H1 (cell line): ENCODE measurements at places on chromosomes 13 and 19.
A peak's percentile ranks its signal among the peaks of the same experiment; 100 is the strongest.

DNA sequence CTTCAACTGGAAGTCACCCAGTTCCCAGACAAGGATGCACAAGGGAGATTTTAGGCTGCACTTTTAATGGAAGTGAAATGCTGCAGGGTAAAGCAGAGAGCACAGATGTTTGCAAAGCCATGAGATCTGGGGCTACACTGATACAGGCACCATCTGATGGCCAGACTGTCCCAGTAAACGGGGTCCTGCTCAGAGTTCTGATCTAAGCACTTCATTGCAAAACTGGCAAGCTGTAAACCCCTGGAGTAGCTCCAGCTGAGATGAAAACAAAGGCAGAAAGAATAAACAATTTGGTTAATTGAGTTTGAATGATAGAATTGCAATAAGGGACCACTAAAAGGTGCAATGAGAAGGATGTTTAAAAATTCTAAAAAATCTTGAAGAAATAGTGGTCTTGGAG is 197.1 kb downstream of the OXGR1 start:
- DNase-seq = no peak

DNA sequence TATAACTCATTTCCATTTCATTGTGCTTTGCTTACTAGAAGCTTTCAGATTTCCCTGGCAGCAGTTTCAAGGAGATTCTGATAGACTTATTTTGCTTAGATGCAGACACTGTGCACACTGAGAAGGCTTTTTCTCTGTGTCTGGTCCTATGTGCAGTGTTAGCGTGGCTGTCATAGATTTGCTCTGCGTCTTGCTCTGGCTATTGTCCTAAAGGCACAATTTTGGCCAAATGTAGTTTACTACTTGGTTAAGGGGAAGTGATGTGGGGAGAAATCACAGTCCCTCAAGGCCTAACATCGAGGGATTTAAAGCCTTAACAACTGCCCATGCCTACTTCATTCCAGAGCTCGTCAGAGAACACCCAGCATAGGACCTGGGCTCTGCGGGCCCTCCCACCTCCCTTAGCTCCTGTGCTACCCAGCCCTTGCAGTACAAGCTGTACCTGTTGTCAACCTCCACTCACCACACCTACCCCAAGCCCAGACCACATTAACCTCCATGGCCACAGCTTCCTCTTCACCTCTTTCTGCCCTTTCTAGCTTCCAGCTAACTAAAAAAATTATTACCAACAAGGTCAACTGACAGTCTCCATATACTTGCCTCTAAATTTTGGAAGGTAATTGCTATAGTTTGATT is 38.9 kb upstream of the KATNAL1 start:
- DNase-seq = no peak

DNA sequence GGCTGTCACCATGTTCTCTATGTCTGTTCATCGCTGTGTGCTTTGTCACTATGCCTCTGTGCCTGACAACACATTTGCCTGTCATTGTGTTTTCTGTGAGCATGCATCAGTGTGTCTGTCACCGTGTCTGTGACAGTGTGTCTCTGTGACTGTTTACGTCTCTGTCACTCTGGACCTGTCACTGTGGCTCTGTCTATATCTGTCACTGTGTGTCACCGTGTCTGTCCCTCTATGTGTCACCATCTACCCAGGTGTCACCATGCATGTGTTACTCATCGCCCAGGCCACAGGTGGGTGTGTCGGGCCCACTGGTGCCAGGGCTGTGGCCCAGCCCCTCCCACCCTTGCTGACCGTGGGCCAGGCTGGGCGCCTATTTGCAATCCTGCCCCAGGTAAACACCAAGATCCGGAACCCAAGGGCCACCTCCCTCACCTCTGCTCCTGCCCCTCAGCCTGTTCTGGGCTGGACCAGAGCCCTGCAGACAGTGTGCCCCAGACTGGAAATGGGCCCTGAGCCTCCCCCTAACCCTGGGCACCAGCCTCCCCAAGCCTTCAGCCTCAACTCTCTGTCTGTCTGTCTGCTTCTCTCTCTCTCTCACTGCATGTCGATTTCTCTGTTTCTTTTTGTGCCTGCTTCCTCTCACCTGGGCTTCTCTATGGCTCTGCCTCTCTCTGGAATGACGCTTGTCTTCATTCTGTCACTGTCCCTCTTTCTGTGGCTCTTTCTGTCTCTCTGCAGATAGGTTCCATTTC is 7.7 kb downstream of the IRF2BP1 start:
- no peak for DNase-seq

DNA sequence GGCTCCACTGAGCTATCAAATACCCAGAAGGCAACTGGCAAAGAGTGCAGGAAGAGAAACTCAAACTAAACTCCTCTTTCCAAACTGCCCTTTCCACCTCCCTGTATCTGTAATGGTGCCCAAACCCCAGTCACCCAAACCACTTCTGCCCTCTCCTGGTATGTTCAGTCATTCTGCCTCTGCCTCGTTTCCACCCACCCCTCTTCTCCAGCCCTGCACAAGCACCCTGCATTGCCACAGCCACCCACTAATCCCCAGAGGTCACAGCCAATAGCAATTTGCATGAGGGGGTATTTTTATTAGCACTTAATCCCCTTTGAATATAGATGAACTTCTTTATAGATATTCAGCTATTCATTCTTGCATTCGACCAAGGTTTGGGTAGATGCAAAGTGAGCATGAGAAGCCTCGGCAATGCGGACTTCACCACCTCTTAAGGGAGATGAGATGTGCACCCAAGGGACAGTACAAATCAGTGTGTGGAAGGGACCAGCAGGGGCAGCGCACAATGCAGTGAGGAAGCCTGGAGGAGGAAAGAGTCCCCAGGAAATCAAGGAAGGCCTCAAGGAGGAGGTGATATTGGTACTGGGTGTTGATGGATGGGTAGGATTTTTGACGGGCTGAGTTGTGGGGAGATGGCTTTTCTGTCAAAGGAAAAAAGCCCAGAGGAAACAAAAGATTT is 12.4 kb downstream of the TMEM272 start:
- DNase-seq = no peak

GRCh38 chr13:61685682-61686012 is 270.0 kb upstream of the PCDH20 start:
- no peak for DNase-seq

GRCh38 chr13:35747594-35747993 is 271.1 kb upstream of the MAB21L1 start:
- peak; percentile 22 for DNase-seq

- no peak for DNase-seq
Measured at GRCh38 chr13:73674570-73674969, 459.6 kb downstream of the KLF12 start.

DNA sequence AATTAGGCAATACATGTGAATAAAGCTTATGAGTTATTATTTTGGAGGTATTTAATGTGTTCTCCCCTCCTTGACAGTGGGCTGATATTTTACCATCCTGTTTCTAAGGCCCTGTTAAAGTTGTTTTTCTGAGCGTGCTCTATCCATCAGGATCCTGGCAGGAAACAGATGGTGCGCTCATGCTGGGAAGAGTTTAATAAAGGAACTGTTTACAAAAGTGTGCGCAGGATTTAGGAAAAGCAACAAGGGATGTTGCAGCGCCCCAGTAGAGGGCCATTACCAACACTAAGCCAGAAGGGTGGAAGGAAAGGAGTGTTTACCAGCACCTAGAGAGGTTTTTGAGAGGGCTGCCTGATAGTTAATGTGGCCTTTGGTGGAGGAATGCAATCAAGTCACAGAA is 374.5 kb downstream of the KCNRG start:
- no peak for DNase-seq

- DNase-seq = no peak
Measured at GRCh38 chr19:40054632-40055031, 1.4 kb downstream of the ZNF780B start.

GRCh38 chr13:97268772-97269171 is 46.6 kb downstream of the MBNL2 start:
- no peak for DNase-seq

- DNase-seq = no peak
Measured at GRCh38 chr13:44730099-44730498, 154.0 kb upstream of the TSC22D1 start.

DNA sequence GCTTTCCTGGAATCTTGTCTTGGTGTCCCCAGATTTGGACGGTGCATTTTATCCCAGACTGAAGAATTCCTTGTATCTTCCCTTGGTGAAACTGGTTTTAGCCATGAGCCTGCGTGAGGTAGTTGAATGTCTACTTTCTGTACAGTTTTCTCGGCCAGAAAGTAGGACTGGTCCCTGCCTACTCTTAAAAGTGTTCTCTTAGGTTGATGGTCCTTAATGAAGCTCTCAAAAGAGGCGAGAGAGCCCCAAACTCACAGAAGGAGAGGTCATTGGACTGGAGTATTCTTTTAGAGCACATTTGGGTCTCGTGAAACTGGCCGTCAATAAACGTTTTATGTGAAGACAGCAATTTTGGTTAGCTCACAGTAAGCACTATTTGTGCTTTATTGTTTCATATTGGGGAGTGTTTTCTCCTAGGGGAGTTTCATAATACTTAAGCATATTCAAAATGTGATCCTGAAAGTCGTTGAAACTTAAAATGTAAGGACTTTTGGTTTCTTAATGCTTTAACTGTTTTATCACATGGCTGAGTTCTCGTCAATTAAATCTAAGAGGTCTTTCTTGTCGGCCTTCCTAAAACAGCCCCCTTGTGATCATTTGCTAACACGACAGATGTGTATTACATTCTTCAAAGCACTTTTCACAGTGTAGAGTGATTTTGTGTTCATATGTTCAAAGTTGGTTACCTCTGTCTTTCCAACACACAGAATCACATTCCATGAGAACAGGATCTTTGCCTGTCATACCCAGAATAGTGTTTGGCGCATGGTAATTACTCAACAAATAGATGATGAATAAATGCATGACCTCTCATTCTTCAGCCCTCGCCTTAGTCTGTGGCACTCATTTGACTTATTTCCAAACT is 889 bp downstream of the GTF2F2 start:
- DNase-seq = no peak

DNA sequence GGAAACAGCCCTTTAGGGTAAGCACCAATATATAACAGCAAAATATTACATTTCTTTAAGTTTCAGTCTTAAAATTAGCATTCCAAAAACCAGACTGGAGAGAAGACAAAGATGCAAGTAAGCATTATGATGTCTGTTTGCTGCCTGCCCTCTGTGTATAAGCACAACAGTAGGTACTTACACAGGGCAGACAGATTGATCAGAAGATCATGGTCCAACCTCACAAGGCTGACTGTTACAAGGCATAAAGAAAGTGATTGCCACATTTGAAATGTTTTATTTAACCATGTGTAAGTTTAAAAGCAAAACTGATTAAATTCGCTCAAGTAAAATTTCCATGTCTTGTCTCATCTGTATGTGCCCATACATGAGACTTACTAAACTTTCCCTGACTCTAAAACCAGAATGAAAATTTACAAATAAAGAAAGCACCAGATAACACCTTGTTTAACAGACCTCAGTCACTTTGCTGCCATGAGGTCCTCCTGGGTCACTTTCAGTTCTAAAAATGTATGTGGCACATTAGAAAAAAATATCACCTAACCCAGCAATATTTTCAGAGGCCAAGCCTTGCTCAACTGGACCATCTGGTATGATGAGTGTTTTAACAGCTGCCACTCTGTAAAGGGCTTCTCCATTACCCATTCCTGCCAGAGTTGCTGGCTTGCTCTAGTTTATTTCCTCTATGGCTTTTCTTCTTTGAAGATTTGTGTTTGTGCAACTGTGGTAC is 297.0 kb downstream of the RBM26 start:
- DNase-seq = no peak

- DNase-seq = no peak
Measured at GRCh38 chr19:15488489-15489226, 9.4 kb upstream of the PGLYRP2 start.

DNA sequence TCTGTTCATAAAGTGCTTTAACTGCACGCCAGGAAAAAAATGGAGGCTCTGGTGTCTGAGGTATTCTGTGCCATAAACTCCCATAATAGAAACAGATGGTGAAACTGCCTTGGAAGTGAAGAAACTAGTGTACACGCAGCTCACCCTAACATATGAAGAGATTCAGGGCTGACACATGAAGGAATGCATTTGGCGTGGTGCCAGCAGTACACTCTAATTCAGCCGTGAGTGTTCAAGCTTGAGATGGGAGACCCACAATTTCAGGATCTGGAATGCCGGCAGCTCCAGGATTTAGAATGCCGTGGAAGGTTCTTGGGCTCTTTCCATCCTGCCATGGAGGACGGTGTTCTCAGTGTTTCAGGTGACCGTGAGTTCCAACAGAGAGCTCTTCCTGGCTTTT is 478.4 kb downstream of the TSHZ3 start:
- no peak for DNase-seq

DNA sequence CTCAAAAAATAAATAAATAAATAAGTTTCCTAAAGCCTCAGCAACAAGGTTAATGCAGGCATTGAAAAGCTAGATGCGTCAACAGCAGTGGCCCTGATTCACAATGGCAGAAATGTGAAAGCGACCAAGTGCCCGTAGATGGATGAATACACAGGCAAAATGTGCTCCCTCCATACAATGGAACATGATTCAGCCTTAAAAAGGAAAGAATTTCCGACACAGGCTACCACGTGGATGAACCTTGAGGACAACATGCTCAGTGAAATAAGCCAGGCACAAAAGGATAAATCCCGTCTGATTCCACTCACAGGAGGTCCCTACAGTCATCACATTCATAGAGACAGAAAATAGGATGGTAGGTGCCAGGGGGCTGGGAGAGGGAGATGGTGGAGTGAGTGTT is 31.7 kb downstream of the INSR start:
- DNase-seq = no peak

- no peak for DNase-seq
Measured at GRCh38 chr13:113209759-113210421, 477 bp downstream of the CUL4A start.

DNA sequence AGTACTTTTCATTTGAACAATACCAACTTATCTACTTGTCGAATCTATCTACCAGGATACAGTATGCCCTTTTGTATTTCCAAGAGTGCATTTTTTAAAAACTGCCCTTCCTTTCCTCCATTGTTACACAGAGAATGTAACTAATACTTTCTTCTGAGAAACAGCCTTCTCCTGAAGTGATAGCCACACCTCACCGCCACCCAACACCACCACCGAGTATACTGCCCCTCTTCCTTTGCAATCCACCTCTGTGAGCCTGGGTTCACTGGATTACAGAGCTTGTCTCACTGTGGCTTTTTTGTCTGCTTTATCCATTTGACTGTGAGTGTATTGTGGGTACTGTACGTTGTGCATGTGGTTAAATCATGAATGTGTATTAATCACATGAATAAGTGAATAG is 305.4 kb downstream of the KLF12 start:
- no peak for DNase-seq

GRCh38 chr19:39237200-39238184 is 7.3 kb downstream of the IFNL3 start:
- DNase-seq = no peak

GRCh38 chr19:5572556-5573286 is 5.0 kb upstream of the TINCR start:
- no peak for DNase-seq

DNA sequence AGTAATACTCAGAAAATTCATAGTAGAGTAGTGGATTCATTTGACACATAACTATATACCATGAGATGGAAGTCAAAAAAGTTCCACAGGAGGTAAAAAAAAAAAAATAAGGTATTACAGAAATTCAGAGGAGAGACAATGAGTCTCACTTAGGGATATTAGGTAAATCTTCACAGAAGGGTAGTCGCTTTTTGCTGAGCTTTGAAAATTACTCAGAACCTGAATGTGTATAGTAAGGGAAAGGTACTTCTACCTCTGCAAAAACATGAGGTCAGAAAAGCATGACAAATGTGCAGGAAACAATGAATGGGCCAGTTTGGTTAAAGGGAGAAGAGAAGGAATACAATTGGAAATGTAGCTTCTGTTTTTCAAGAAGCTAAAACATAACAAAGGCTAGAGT is 250.6 kb downstream of the ITGBL1 start:
- DNase-seq = no peak
